ENCODE measurements at places on chromosomes 6 and 20.

DNA sequence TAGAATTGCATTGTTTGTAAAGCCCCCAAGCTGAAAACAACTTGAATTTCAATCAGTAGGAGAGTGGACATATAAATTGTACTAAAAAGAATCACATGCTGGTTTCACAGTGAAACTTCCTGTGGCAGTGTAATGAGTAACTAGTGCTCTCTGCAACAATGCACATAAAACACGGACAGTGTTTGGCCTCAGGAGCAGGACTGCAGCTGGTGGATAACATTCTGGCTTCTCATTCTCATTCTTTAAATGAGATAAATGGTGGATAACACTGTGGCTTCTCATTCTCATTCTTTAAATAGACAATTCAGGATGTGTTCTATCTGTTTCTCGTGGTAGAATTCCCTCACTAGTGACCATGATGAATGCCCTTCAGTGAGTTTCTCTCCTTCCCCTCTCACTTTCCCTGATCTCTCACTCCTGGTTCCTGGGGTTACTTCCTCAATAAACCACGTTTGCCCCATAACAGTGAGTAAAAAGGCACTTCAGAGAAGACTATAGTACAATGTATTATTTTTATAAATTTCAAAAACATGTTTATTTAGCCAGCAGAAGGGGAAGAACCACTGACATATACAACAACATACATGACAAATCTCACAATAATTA, 59.9 kb downstream of the SLC22A2 start:
- no peak for DNase-seq

GRCh38 chr6:150328744-150329405, 39.9 kb upstream of the IYD start:
- no peak for DNase-seq

GRCh38 chr6:157037165-157037564, 260.0 kb downstream of the ARID1B start:
- DNase-seq = no peak

DNA sequence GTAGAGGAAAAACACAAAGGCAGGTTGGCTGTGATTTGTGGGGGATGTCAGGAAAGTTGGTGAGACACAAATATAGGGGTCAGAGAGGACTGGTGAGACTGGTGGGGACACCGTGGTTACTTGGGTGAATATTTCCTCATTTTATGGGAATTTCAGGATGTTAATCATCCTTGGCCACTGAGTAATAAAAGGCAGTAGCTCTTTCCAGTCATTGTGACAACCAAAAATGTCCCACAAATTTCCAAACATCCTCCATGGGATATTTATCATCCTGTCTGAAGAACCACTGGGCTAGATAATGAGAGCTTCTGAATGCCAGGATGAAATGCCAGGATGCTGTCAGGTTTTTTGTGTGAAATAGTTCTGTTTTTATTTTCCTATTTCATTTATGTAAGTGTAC, 374.1 kb downstream of the CD109 start:
- no peak for DNase-seq

DNA sequence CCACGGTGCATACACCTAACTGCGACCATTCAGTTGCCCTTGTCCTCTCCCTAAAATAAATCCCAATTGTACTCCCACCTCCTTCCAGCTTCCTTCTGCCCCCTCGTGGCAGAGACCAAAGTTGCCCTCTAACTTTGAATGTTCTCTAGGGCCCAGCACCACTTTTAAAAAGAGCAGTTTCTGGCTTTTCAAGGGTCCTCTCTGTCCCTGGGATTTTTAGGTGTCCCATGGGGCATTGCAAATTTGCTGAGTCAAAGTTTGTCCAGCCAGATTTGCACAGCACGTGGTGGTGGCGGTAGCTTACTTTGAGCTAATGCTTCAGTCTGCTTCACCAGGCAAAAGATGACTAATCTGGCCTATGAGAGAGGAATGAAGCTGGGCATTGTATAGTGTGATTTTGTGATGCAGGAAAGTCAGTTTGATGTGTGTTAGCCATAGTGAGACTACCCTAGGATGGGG, 100.2 kb downstream of the PERP start:
- no peak for DNase-seq

DNA sequence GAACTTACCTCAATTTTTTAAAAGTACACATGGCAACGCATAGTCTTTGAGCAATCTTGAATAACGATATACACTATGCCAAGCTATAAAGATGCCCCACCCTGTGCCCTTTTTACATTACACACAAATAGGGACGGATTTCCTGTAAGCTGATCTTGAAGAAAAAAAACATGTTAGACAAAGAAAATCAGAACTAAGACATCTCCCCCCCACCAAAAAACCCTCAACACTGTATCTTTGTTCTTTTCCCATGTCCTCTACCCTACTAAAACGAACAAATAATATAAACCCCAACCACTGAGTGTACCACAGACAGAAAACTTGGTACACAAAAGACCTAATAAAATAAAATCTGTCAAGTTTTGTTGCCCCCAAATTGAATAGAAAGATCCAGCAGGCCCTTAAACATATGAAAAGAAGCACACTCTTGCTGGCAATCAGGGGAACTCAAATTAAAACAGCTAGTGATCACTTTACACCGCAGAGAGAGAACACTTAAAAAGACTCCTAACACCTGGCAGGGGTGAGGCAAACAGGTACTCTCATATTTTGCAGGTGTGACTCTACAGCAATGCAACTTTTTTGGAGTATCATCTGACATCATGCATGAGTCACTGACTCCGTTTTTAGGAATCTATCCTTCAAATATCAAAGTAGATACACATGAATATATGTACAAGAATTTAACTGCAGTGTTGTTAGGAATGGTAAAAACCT, 29.6 kb downstream of the BACH2 start:
- no peak for DNase-seq

GRCh38 chr6:39144481-39145173, 29.6 kb upstream of the SAYSD1 start:
- no peak for DNase-seq

GRCh38 chr6:112443179-112444065, 96.3 kb downstream of the RFPL4B start:
- DNase-seq = no peak

DNA sequence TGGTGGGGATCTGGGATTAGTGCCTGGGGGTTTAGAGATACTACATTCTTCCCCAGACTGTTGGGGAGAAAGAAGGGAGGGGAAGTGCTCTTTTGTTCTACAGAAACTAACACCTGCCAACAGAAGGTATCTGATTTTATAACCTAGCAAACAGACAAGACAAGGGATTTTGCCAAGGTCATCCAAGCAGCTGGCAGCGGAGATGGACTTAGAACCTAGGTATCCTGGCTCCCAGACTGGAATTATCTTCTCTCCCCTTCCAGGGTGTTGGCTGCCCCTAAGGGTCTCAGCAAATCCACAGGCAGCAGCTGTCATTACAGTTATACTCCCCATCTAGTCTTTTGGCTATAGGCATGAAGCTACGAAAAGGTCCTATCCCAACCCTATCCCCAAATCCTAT, 8.4 kb downstream of the SDC4 start:
- DNase-seq = no peak

GRCh38 chr6:128713461-128713860, 169.5 kb upstream of the LAMA2 start:
- DNase-seq = no peak

DNA sequence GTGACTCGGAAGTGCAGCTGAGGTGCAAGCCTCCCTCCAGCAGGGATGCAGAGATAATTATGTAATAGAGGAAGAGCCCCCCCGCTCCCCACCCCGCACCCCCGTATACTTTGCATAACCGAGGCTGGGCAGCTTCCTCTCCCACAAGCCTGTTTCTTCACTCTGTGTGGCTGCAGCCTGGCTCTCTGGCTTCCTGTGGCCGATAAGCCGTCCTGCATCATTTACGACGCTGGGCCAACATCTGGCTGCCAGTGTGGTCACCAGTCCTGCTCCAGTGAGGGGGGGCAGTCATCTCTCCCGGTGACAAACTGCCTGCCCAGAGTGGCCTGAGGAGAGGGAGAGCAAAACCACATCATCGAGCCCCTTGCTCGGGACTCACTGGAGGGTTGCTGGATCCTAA, 59.2 kb downstream of the RBM38 start:
- no peak for DNase-seq

GRCh38 chr6:89410788-89411144, 1.3 kb downstream of the RRAGD start:
- DNase-seq = no peak

DNA sequence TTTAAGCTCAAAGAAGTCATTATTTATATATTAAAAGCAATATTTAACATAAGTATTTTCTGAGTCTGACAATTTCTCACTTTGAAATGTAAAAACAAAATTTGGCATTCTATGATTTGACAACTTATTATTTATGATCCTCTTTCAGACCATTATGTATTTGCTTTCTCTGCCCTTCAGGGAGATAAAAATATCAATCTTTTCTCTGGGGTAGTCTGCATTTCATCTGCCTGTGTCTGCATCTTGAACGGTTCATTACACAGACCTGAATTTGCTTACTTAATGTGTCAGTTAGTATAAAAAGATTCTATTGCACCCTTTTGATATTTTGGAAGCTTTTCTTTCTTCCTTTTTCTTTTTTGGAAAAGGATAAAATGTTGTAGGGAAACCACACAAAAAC, 354.0 kb upstream of the RGS17 start:
- DNase-seq = no peak

- DNase-seq = no peak
Measured at GRCh38 chr6:33861722-33862121, 57.9 kb upstream of the MLN start.

DNA sequence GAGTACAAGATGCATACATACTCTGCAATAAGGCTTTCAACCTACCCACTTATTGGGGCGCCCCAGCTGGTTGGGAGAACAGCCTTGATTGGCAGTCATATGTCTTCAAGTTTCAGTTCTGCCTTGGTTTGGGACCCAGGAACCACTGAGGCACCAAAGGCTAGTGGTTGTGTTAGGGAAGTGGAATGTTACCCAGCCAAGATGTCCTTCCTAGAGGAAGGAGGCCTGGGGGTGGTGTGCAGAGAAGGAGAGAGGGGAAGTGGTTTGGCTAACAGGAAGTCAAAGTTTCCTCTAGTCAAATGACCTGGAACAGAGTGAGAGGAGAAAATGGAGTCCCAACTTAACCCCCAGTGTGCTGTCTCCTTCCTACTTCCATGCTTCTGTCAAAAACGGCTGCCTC, 59.4 kb downstream of the CD164 start:
- no peak for DNase-seq

DNA sequence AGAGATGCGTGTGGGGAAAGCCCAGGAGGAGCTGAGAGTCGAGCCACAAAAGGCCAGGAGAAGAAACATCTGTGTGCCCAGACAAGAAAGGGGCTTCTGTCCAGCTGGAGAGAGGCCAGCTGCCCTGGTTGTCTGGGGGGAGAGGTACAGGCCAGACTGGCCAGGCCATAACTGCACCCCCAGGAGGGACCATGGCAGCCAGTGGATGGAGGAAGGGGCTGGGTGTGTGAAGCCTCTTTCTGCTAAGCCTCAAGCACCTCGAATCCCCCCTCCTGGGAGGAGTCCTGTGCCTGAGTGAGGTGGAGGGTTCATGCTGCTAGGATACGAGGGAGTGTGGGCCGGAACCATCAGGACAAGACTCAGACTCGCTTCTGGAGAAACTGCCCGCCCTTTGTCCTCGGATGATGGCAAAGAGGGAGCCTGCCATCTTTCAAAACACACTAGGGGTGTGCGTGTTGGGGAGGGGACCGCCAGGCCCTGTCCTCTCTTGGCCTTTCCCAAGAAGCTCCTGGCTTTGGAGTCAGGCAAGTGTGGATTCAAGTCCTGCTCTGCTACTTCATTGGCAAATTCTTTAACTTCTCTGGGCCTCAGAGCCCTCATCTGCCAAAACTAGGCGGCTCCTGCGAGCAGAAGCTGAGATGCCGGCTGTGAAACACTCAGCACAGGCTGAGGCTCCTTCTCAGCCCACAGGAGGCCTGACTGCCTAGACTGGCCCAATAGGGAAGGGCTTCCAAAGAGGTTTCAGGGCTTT, 90.3 kb downstream of the ASXL1 start:
- DNase-seq = no peak

DNA sequence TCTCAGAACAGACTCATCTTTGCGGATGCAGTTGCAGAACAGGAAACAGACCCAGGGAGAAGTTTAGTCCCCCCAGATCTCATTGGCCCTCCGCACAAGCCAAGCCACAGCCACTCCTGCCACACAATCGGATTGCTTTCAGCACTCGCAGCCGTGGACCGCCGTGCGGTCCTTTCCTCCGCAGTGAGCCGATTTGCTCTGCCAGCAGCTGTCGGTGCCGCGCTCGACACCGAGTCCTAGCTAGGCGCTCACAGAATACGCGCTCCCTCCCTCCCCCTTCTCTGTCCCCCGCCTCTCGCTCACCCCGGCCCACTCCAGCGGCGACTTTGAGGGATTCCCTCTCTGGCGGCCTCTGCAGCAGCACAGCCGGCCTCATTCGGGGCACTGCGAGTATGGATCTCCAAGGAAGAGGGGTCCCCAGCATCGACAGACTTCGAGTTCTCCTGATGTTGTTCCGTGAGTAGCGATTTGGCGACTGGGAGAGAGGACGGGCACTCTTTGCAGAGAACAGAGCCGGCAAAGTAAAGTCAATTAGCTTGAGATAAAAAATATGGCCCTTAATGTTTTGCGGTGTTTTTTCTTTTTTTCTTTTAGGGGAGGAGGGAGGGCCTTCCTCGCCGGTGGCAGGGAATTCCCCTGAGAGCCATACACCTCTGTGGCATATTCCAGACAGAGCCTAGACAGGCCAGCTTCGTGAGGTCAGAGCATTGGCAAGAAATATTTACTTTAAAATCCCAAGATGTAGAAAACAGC, at the start of gene LAMP5:
TSS of gene LAMP5 (plus strand) at position 130 of the 753 bp plus-strand sequence. CDS start at position 393, 263 bp downstream.
- no peak for DNase-seq

GRCh38 chr6:107231243-107231642, 115.9 kb upstream of the BEND3 start:
- no peak for DNase-seq

GRCh38 chr6:3336859-3337515, 78.2 kb downstream of the PSMG4 start:
- DNase-seq = no peak

DNA sequence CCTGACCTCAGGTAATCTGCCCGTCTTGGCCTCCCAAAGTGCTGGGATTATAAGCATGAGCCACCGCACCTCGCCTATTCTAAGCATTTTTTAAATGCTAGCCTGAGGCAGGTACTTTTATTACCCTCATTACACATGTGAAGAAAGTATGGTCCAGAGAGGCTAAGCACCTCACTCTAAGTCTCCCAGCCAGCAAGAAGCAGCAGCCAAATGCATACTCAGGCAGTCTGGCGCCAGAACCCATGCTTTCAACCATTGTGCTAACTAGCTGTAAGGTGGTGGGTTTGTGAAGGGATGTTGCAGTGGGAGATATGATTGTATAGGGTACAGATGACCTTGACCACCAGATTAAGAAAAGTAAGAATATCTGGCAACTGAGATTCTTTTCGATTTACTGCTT, 26.1 kb upstream of the RIPOR2 start:
- DNase-seq = no peak

- no peak for DNase-seq
Measured at GRCh38 chr6:142187209-142187608, 40.1 kb downstream of the VTA1 start.

- DNase-seq = no peak
Measured at GRCh38 chr6:656460-657252, at the start of gene HUS1B. TSS of gene HUS1B (minus strand) at chr6:657100. CDS start at chr6:656944, 156 bp downstream.

DNA sequence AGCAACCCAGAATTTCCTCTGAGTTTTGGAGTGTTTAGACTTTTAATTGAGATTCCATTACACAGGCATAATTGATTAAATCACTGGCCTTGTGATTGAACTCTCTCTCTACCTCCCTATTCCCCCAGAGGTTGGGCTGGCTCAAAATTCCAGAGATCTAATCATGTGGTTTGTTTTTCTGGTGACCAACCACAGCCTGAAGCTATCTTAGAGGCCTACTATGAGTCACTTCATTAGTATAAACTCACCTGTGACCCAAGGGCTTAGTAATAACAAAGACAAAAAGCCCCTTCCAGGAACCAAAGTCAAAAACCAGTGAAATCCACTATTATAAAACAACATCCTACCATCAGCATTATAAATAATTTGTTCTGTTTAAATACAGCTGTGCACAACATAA, 992.5 kb upstream of the CITED2 start:
- no peak for DNase-seq

Data from stimulated activated CD4-positive, alpha-beta T cell treated with anti-CD3 and anti-CD28 coated beads, Interleukin-15, amount 100 ng/mL, for 48 hours (primary cell).